Neural progenitor cell (in vitro differentiated cells): ENCODE measurements at places on chromosomes 11 and 22.

- no peaks in the 10 kb centered on the region for H3K27me3 ChIP-seq
- no peak overlapping the region for H3K27ac ChIP-seq
- H3K4me1 ChIP-seq = no peaks in the 10 kb centered on the region
- no peaks in the 10 kb centered on the region for H3K36me3 ChIP-seq
- no peak for DNase-seq
- H3K4me3 ChIP-seq = no peak overlapping the region
Measured at GRCh38 chr11:129412494-129412893, 36.8 kb downstream of the BARX2 start.

DNA sequence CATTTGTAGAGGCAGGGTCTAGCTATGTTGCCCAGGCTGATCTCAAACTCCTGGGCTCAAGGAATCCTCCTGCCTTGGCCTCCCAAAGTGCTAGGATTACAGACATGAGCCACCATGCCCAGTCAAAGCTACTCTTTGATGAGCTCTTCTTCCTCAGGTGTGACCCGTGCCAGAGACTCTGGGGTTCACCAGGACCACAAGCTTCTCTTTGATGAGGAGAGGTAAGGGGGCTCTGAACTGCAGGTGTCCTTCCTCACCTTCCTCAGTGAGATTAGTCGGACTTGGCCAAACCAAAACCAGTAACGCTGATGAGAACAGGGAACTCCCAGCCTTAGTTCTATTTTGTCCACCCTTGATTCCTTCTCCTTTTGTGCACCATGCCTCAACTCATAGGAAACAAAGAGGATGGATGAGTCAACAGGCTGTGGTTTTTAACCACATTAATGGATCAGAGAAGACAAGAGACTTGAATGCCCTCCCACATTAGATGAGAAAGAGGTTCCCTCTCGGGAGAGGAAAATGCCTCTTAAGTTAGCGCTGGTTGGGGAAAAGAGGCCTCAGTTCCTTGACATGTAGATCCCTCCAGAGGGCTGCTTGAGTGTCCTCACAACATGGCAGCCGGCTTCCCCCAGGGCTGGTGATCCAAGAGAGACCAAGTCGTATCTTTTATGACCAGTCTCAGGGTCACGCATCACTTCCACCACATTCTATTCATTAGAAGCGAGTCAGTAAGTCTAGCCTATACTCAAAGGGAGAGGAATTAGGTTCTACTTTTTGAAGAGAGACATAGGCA, 25.7 kb upstream of the CTR9 start:
- H3K36me3 ChIP-seq = no peaks in the 10 kb centered on the region
- H3K27ac ChIP-seq = no peak overlapping the region
- DNase-seq = no peak
- no peak overlapping the region for H3K4me3 ChIP-seq
- H3K27me3 ChIP-seq = no peaks in the 10 kb centered on the region
- no peaks in the 10 kb centered on the region for H3K4me1 ChIP-seq

DNA sequence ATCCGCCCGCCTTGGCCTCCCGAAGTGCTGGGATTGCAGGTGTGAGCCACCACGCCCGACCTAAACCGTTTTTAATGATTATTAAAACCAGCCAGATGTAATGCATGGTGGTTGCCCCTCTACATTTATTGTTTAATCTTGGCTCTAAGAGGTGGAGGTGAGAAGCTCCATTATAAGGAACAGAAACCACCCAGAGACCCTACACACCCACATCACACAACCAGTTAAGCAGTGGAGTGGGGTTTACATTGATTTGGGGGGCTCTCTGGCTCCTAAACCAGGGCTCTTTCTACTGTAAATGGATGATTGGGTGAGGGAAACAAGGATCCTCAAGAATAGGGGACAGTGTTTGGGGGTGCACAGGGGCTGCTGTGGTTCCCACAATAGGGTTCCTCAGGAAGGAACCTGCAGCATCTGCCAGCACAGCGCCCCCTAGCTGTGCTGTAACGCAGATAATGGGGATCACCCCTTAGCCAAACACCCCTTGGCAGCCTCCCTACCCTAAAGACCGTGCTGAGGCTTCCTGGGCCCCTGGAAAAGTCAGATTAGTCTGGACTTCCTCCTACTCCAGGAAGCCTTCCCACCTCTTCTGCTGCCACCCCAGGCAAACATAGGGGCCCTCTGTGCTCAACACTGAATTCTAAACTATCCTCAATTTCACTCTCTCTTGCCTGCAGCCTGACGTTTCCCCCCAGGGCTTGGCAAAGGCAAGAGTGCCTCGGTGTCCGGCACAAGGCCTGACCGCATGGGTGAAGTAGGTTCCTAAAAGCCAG, 2.4 kb downstream of the MPST start:
- no peaks in the 10 kb centered on the region for H3K36me3 ChIP-seq
- DNase-seq = peak; percentile 86
- no peaks in the 10 kb centered on the region for H3K27me3 ChIP-seq
- H3K27ac ChIP-seq = no peak overlapping the region
- peaks cover 16% of the 10 kb centered on the region for H3K4me1 ChIP-seq
- H3K4me3 ChIP-seq = no peak overlapping the region

DNA sequence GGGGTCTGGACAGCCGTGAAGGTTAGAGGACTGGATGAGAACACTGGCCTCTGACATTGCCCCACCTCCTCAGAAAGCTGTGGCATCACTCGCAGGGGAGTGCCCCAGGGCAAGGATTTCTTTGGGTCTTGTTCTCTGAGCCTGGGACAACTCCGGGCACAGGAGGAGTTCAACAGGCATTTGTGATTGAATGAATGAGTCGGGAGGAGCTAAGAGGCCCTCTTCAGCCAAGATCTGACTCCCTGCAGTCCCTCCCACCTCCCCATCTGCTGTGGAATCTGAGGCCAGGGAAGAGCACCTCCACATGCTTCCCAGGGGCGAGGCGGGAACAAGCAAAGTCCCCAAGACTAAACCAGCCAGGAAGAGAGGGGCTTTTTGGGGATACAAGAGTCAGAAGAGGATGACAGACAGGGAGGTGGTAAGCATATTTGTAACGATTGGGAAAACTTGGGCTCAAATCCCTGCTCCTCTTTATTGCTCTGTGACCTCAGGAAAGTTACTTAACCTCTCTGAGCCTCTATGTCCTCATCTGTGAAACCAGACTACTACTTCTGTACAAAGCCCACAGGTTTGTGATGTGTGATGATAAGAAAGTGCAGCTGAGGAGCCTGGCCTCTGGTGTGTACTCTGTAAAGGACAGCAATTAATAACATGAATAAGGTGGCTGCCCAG, 6.4 kb downstream of the TP53I11 start:
- no peaks in the 10 kb centered on the region for H3K27me3 ChIP-seq
- peak; percentile 52 for DNase-seq
- H3K4me1 ChIP-seq = peaks cover 57% of the 10 kb centered on the region
- peak overlapping the region; percentile 11 for H3K4me3 ChIP-seq

GRCh38 chr11:19713196-19714021, 772 bp downstream of the NAV2 start:
- no peak overlapping the region for H3K27ac ChIP-seq
- H3K27me3 ChIP-seq = peaks cover 72% of the 10 kb centered on the region
- DNase-seq = peak; percentile 39
- H3K4me1 ChIP-seq = peaks cover 45% of the 10 kb centered on the region

- peaks cover 19% of the 10 kb centered on the region for H3K27me3 ChIP-seq
- H3K4me3 ChIP-seq = peak overlapping the region; percentile 46
- no peaks in the 10 kb centered on the region for H3K36me3 ChIP-seq
- DNase-seq = no peak
- H3K27ac ChIP-seq = no peak overlapping the region
- H3K4me1 ChIP-seq = peaks cover 14% of the 10 kb centered on the region
Measured at GRCh38 chr11:116835042-116835772, 2.2 kb downstream of the APOA1 start.

GRCh38 chr11:35855671-35856070, 88.2 kb upstream of the LDLRAD3 start:
- no peak overlapping the region for H3K4me3 ChIP-seq
- H3K27ac ChIP-seq = no peak overlapping the region
- H3K36me3 ChIP-seq = no peaks in the 10 kb centered on the region
- no peaks in the 10 kb centered on the region for H3K4me1 ChIP-seq
- no peak for DNase-seq

DNA sequence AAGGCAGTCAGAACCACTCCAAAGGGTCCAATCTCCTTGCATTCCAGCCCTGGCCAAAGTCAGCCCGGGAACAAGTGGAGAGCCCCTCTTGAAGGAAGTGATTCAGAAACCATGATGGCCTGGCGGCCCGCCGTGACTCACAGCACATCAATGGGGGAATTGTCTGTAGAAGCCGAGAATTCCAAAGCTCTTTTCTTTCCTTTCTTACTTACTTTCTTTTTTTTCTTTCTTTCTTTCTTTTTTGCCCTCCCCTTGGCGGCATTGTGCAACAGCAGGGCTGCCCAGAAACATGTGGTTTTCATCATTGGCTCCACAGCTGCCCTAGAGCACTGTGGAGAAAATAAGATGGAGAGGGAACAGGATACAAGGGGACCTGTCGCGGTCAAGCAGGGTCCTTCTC, 140.2 kb upstream of the TIMP3 start:
- H3K27me3 ChIP-seq = no peaks in the 10 kb centered on the region
- no peak overlapping the region for H3K27ac ChIP-seq
- no peak overlapping the region for H3K4me3 ChIP-seq

GRCh38 chr11:10087186-10087922, 206.7 kb downstream of the SBF2 start:
- no peak for DNase-seq
- H3K4me1 ChIP-seq = no peaks in the 10 kb centered on the region
- H3K4me3 ChIP-seq = no peak overlapping the region
- H3K27me3 ChIP-seq = no peaks in the 10 kb centered on the region
- no peak overlapping the region for H3K27ac ChIP-seq

DNA sequence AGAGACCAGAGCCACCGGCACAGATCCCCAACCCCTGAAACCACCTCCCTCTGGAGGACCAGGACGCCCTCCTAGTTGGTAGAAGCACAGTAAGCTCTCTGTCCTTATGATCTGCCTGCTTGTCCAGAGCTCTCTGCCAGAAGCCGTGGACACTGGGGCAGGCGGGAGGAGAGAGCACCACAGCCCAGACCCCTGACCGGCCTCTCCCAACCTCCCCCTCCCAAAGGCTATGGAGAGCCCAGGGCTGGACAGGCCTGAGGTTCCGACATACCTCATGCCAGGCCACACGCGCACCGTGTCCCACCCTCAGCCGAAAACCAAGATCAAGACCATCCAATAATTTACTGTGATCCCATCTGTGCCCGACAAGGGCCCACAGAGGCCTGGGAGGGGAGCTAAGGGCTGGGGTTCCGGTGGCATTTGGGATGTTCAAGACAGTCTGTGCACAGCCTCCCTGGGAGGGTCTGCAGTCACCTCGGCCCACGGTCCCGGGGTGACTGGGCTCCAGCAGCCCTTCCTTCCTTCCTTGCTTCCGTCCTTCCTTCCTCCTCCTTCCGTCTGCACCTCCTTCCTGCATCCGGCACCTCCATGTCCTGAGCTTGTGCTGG, 3.4 kb downstream of the HRAS start:
- no peaks in the 10 kb centered on the region for H3K36me3 ChIP-seq
- no peak overlapping the region for H3K4me3 ChIP-seq
- peaks cover 5% of the 10 kb centered on the region for H3K4me1 ChIP-seq
- DNase-seq = no peak
- H3K27me3 ChIP-seq = peaks cover 12% of the 10 kb centered on the region
- no peak overlapping the region for H3K27ac ChIP-seq

GRCh38 chr11:110951950-110952503, 239.8 kb upstream of the ARHGAP20 start:
- no peaks in the 10 kb centered on the region for H3K36me3 ChIP-seq
- no peak overlapping the region for H3K4me3 ChIP-seq
- no peak for DNase-seq
- H3K4me1 ChIP-seq = peaks cover 14% of the 10 kb centered on the region

- H3K27me3 ChIP-seq = peaks cover 32% of the 10 kb centered on the region
- DNase-seq = no peak
- H3K27ac ChIP-seq = no peak overlapping the region
- peaks cover 6% of the 10 kb centered on the region for H3K4me1 ChIP-seq
- H3K36me3 ChIP-seq = no peaks in the 10 kb centered on the region
Measured at GRCh38 chr11:107860688-107861087, 2.1 kb upstream of the SLC35F2 start.

- H3K4me3 ChIP-seq = no peak overlapping the region
- H3K36me3 ChIP-seq = no peaks in the 10 kb centered on the region
- H3K27me3 ChIP-seq = no peaks in the 10 kb centered on the region
- DNase-seq = no peak
Measured at GRCh38 chr22:40416267-40416570, 45.8 kb downstream of the SGSM3 start.

GRCh38 chr22:48536541-48537342, 1290.9 kb downstream of the BRD1 start:
- no peak for DNase-seq
- no peaks in the 10 kb centered on the region for H3K36me3 ChIP-seq
- peaks cover 9% of the 10 kb centered on the region for H3K4me1 ChIP-seq
- no peaks in the 10 kb centered on the region for H3K27me3 ChIP-seq
- H3K27ac ChIP-seq = no peak overlapping the region

DNA sequence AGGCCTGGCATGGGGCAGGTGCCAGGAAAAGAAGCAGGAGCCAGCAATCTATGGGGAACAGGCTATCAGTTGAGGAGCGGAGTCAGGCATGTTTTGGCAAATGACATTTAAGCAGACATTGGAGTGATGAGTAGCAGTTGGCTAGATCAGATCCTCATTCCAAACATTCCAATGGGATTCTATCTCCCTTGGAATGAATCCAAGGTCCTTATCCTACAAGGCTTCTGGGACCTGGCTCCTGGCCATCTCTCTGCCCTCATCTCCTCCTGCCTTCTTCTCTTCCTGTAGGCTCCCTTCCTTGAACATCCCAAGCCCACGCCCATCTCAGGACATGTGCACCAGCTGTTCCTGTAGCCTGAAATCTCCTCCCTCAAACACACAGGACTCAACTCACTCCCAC, 1074.5 kb downstream of the TBC1D22A start:
- H3K36me3 ChIP-seq = no peaks in the 10 kb centered on the region
- DNase-seq = no peak
- H3K4me3 ChIP-seq = no peak overlapping the region
- no peaks in the 10 kb centered on the region for H3K4me1 ChIP-seq
- no peaks in the 10 kb centered on the region for H3K27me3 ChIP-seq

GRCh38 chr11:123407130-123407995, 22.7 kb upstream of the GRAMD1B start:
- peaks cover 56% of the 10 kb centered on the region for H3K4me1 ChIP-seq
- no peaks in the 10 kb centered on the region for H3K36me3 ChIP-seq
- no peak overlapping the region for H3K27ac ChIP-seq

DNA sequence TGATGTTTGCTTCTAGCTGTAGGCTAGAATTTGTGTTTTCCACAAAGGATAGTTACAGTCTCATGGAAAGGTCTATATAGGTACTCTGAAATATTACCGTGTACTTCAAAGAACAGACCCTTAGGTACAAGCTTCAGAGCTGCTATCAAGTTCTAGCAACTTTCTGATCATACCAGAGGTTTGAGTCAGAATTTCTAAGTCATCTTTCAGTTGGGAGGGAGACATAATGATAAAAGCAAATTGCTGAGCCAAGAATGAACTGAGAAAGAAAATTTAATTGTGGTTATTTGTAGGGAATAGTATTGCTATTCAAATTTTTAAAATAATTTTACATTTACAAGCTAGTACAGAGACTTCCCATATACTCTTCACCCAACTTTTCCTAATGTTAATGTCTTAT, 19.9 kb upstream of the ME3 start:
- no peak for DNase-seq
- peaks cover 19% of the 10 kb centered on the region for H3K4me1 ChIP-seq
- H3K27ac ChIP-seq = no peak overlapping the region
- H3K36me3 ChIP-seq = no peaks in the 10 kb centered on the region
- H3K27me3 ChIP-seq = no peaks in the 10 kb centered on the region
